ENCODE measurements at places on chromosomes 5 and 9.
A peak's percentile ranks its signal among the peaks of the same experiment; 100 is the strongest.

DNA sequence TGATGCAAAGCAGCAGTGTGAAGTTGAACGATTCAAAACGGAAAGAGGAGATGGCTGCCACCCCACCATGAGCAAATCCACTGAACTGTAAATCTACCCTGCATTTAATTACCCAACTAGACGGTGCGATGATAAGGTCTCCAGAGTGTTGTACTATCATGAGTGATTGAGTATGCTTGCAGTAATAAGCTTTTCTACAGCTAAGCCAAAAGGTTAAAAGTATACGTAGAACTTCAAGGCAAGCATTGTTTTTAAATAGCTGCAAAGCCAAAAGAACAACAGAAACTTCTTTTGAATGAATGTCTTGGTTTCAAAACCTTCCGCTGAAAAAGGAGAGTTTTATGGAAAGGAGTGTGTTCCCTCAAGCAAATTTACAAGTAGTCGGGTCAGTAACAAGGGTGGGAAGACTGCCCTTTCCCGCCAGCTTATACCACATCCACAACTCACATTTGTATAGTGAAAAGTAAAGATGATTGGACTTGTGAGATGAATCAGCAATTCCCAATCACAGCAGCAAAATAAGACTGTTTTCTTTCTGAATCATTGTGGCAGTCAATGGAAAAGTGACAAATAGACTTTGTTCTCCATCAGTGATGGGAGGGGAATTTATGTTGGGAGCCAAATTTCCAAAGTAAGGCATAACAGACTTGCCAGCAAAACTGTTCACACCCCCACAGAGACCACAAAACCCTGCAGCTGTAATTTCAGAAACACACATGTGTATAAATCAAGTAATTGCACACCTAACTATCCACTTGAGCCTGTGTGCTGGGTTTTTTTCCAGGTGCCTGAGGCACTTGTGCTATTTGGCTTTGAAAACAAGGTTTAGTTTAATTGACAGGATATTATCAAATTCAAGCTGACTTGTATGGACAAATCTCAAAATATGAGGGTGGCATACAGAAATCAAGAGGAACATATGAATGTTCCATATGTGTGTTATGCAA lies 407.7 kb upstream of the GRAMD2B start:
- DNase-seq: no peak

GRCh38 chr9:128271112-128271511 lies 4.7 kb downstream of the GOLGA2 start:
- no peak for DNase-seq

DNA sequence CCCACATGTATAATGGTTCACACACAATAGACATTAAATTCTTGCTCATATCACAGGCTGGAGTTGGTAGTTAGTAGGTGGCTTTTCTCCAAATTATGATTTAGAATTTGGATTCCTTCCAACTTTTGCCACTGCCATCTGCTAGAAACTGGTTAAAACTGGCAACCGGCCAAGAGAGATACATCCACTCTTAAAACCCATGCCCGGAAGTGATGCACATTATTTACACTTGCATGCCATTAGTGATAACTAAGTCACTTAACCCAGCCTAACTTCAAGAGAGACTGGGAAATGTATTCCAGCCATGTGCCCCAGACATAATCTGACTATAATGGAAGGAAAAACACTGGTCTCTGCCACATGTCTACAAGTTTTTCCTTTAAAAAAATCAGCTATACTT lies 395.7 kb upstream of the SEMA6A start:
- DNase-seq: no peak

DNA sequence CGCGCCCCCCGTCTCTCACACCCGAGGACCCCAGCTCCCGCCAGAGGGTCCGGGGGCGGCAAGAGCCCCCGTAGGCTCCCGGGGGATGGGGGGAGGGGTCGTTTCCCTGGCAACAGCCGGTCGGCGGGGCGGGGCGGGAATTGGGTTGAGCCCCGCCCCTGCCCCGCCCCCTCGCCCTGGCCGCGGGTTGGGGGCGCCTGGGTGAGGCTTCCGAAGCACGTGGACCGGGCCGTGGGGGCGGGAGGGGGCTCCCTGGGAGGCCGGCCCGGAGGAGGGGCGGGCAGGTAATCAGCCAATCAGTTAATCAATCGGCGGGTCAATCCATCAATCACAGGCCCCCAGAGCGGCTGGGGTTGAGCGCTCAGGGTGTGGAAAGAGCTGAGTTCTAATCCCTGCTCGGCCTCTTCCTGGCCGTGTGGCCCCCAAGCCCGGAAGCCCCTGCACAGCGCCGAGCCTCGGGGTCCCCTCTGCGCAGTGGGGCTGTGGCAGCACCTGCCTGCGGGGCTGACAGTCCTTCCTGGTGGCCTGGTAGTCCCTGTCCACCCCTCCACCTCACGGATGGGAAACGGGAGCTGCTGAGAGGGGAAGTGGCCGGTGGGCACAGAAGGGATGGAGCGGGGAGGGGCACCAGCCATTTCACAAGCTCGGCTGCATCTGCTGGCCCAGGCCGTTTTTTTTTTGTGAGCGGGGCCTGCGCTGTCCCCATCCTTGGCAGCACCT lies 174.2 kb upstream of the IER5L start:
- peak; percentile 84 for DNase-seq

DNA sequence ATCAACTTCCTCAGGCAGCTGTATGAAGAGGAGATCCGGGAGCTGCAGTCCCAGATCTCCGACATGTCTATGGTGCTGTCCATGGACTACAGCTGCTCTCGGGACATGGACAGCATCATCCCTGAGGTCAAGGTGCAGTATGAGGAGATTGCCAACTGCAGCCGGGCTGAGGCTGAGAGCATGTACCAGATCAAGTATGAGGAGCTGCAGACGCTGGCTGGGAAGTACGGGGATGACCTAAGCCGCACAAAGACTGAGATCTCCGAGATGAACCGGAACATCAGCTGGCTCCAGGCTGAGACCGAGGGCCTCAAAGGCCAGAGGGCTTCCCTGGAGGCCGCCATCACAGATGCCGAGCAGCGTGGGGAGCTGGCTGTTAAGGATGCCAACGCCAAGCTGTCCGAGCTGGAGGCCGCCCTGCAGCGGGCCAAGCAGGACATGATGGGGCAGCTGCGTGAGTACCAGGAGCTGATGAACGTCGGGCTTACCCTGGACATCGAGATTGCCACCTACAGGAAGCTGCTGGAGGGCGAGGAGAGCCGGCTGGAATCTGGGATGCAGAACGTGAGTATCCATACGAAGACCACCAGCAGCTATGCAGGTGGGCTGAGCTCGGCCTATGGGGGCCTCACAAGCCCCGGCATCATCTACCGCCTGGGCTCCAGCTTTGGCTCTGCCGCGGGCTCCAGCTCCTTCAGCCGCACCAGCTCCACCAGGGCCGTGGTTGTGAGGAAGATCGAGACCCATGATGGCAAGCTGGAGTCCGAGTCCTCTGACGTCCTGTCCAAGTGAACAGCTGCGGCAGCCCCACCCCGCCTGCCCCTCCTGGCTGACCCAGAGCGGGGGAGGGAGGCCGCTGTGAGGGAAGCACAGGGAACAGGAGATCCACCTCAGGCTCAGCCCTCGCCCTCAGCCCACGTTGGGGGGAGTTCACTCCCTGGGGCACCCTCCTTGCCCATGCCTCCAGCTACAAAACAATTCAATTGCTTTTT lies 84.0 kb downstream of the SEC61B start:
- DNase-seq: no peak

Data from sciatic nerve (tissue), 2 donors.